T-helper 17 cell (primary cell): ENCODE measurements at places on chromosomes 6 and 20. TPM values are rescaled to one million over a fixed set of nuclear protein-coding genes. Genes with fewer than 3 reads are reported as not detected.

DNA sequence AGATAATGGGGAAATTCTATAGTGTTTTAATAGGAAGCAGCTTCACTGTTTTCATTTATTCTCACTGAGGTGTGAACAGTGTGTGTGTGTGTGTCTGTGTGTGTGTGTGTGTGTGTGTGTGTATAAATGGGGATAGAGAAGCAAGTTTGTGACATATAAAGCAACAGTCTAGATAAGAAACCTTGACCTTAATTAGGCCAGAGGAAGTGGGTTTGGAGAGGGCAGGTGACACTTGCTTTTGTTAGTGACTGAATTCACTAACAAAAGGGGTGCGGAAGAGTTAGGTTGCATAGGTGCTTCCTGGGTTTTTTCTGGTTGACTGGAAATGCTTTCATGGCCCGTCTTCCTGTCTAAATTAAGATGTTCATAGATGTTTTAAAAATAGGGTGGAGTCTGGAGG is 515.7 kb upstream of the FLRT3 start:
- no peaks in the 10 kb centered on the region for H3K36me3 ChIP-seq
- no peak overlapping the region for H3K27ac ChIP-seq
- H3K27me3 ChIP-seq: no peaks in the 10 kb centered on the region
- DNase-seq: no peak

GRCh38 chr6:131787079-131787478 is 20.7 kb upstream of the ENPP1 start:
- peaks cover 7% of the 10 kb centered on the region for H3K4me1 ChIP-seq
- H3K36me3 ChIP-seq: no peaks in the 10 kb centered on the region
- no peak for DNase-seq
- no peak overlapping the region for H3K27ac ChIP-seq
- H3K27me3 ChIP-seq: no peaks in the 10 kb centered on the region

The C20orf202 gene
- 0.22 TPM for total RNA-seq

- peaks cover 11% of the 10 kb centered on the region for H3K4me1 ChIP-seq
- no peaks in the 10 kb centered on the region for H3K36me3 ChIP-seq
- H3K4me3 ChIP-seq: no peak overlapping the region
- no peak overlapping the region for H3K27ac ChIP-seq
- no peak for DNase-seq
- peaks cover 40% of the 10 kb centered on the region for H3K27me3 ChIP-seq
These were observed 214.4 kb downstream of the ERMARD start for GRCh38 chr6:169965657-169966311.

The SEMG1 gene
- total RNA-seq: not detected

GRCh38 chr20:43009532-43009931 is 180.2 kb downstream of the PTPRT start:
- H3K4me3 ChIP-seq: no peak overlapping the region
- no peaks in the 10 kb centered on the region for H3K27me3 ChIP-seq
- DNase-seq: no peak

DNA sequence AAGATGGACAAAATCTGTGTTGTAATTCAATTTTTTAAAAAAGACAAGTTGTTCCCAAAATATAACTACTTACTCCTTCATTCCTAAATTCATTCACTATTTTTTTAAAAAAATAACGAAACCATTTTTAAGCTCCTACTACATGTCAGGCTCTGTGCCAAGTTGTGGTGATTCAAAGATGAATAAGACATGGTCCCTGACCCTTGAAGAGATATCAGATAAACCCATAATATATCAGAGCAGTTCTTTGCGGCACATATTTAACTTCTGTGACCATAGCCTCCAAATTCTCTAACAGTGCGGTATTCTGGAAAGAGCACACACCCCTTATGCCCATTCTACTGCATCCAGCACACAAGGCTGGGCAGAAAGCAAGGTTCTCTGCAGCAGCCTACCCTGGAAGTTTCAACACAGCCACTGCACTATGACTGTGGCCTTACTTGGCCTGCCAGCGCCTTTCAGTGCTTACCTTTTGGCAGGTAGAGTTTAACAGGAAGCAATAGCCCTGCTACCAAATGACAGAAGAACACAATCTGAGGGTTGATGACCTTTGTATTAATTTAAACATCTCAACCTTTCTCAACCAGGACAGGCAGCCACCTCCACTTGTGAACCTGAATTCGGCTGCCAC is 406.5 kb downstream of the BTBD9 start:
- DNase-seq: no peak
- no peak overlapping the region for H3K27ac ChIP-seq
- no peak overlapping the region for H3K4me3 ChIP-seq

DNA sequence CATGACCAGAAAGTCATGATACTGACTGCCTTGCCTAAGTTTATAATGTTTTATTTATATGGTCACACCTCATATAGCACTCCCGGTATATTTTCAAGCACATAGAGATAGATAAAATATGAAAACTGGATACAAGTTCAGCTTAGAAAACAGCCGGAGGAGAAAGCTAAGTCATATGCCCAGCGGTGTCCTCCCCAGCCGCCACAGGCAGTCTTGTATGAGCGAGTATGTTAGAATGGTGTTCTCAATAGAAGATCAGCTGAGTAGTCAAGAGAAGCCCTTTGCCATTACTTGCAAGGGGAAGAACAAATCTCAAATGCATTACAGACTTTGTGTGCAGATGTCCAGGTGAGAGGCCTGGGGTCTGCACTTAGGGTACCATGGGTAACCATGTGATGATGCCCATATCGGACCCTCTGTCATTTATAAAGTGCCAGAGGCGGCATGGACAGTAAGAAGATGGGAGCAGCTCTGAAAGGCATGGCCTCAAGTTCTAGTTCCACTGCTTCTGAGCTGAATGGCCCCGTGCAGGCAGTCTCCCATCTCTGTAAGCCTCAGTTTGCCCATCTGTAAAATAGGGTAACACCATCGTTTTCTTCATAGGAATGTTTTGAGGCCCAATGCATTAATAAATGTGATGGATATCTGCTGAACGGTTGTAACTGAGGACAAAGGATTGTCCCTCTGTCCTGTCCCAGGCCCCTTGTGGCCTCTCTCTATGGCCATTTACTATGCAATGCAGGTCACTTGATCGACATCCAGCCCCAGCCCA is 195.7 kb upstream of the SNX9 start:
- H3K4me3 ChIP-seq: no peak overlapping the region
- DNase-seq: no peak
- no peaks in the 10 kb centered on the region for H3K36me3 ChIP-seq
- peaks cover 10% of the 10 kb centered on the region for H3K4me1 ChIP-seq
- H3K27me3 ChIP-seq: no peaks in the 10 kb centered on the region

The FAM83B gene
- not detected for total RNA-seq

The KHDC1L gene
- not detected for total RNA-seq

DNA sequence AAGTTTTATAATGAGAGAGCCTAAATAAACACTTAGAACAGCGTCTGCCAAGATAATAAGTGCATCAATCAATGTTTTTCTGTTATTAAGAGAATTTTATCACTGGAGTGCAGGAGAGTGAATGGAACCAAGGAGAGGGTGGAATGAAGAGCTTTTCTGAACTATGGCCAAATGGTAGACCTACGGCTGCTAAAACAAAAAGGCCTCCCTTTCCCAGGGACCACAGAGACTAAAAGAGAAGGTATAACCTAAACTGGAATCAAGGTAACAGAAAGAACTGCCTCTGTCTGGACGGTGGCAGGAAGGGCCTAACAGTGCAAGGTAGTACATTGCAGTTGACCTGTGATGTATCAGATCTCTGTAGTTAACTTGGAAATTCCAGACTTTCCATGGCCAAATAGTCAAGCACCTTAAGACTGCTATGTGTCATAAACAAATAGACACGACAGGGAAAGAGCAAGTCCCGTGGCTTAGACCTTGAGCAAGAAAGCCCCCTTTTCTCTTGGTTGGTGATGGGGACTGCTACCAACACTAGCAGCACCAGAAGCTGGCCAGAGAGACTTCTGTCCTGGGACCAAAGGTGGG is 5.5 kb downstream of the CNKSR3 start:
- DNase-seq: no peak
- H3K4me1 ChIP-seq: peaks cover 4% of the 10 kb centered on the region
- peaks cover 2% of the 10 kb centered on the region for H3K36me3 ChIP-seq

GRCh38 chr6:124356811-124357210 is 553.1 kb downstream of the NKAIN2 start:
- no peak overlapping the region for H3K4me3 ChIP-seq
- no peaks in the 10 kb centered on the region for H3K27me3 ChIP-seq
- no peak overlapping the region for H3K27ac ChIP-seq
- H3K4me1 ChIP-seq: no peaks in the 10 kb centered on the region
- no peak for DNase-seq

DNA sequence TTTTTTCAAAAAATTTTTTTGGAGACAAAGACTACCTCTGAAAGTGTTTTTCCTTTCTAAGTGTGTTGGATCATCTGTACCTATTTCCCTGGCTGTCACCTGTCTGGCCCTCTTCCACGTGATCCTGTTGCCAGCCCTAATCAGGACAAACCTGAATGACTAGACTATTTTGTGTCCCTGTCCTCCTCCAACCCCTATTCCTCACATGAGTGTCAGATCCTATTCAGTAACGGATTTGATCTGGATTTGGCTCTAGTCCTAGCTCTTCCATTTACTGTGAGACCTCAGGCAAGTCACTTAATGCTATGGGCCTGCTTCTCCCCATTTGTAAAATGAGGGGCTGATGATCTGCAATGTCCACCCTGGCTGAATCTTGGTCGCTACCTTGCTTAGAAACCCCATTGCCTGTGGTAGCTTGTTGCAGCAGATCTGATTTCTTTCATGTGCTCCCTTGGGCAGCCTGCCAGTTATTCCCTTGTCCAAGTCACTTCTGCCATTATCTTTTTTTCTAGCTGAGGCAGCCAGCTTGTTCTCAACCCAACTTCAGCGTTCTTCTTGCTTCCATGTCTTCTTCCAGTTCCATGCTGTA is 4.8 kb downstream of the PHF20 start:
- peak overlapping the region; percentile 63 for H3K4me3 ChIP-seq
- peaks cover 41% of the 10 kb centered on the region for H3K4me1 ChIP-seq

GRCh38 chr20:2840967-2841531 is 504 bp downstream of the VPS16 start:
- H3K4me3 ChIP-seq: peak overlapping the region; percentile 86
- no peak for DNase-seq
- peaks cover 8% of the 10 kb centered on the region for H3K36me3 ChIP-seq
- no peaks in the 10 kb centered on the region for H3K27me3 ChIP-seq
- peaks cover 35% of the 10 kb centered on the region for H3K4me1 ChIP-seq
- peak overlapping the region; percentile 86 for H3K27ac ChIP-seq

- no peaks in the 10 kb centered on the region for H3K36me3 ChIP-seq
- peaks cover 8% of the 10 kb centered on the region for H3K4me1 ChIP-seq
- no peak for DNase-seq
- H3K4me3 ChIP-seq: no peak overlapping the region
- no peak overlapping the region for H3K27ac ChIP-seq
- H3K27me3 ChIP-seq: no peaks in the 10 kb centered on the region
These were observed 76.5 kb downstream of the TULP4 start for GRCh38 chr6:158388727-158389126.

The NAA20 gene
- 25.3 TPM for total RNA-seq

DNA sequence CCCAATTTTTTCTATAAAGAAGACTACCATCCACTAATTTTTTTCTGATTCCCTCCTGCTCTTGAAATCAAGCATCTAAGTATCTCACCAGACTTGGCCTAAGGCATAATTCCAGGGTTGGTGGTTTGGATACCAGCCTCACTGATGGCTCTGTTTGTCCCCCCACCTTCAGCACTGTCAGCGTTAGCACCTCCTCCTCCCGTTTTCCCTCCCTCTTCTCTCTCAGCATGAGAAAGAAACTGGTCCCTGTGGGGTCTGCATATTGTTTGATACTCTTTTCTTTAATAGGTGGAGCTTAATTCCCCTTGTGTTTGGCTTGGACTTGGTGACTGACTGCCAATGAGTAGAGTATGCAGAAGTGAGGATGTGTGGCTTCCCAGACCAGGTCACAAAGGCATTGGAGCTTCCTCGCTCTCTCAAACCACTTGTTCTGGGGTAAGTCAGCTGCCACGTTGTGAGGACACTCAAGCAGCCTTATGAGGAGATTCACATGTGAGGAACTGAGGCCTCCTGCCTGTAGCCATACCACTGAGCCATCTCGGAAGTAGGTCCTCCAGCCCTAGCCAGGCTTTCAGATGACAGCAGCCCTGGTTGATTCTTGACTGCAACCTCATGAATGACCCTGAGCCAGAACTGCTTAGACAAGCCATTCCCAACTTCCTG is 65.2 kb downstream of the RIOK1 start:
- H3K27me3 ChIP-seq: peaks cover 37% of the 10 kb centered on the region
- no peak overlapping the region for H3K27ac ChIP-seq
- no peaks in the 10 kb centered on the region for H3K4me1 ChIP-seq
- DNase-seq: no peak

DNA sequence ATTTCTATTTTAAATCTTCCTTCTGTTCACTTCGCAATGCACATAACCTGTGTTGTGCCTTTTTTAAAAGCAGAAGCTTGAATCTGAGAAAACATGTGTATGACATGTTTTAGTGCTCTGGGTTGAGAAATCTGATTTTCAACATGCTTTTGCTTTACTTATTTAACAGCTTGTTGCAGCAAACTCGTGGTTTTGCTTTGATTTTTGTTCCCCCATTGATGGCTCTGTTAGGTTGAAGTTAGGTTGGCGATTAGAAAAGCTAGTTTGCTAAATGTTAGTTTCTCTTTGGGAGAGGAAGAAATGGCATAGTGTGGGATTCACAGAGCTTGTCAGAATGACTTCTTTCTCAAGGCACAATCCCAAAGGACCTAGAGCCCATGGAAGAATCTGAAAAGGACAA is 170.8 kb downstream of the TMEM242 start:
- peaks cover 20% of the 10 kb centered on the region for H3K4me1 ChIP-seq
- H3K27me3 ChIP-seq: no peaks in the 10 kb centered on the region
- peaks cover 11% of the 10 kb centered on the region for H3K36me3 ChIP-seq
- no peak overlapping the region for H3K4me3 ChIP-seq
- no peak overlapping the region for H3K27ac ChIP-seq

The IP6K3 gene
- not detected for total RNA-seq

The WFDC12 gene
- not detected for total RNA-seq

The ZBTB12 gene
- 0.50 TPM for total RNA-seq

The ANGPT4 gene
- not detected for total RNA-seq

The KIAA0408 gene
- total RNA-seq: 5.1 TPM

The PRL gene
- total RNA-seq: not detected

DNA sequence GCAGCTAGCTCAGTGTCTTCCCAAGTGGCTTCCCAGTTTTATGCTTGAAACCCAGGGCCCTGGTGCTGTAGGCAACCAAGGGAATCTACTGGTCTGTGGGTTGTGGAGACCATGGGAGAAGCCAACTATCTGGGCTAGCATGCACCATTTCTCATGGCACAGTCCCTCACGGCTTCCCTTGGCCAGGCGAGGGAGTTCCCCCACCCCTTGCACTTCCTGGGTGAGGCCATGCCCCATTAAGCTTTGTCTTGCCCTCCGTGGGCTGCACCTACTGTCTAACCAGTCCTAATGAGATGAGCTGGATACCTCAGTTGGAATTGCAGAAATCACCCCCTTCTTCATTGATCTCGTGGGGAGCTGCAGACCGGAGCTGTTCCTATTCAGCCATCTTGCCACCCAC is 1152.0 kb downstream of the KHDRBS2 start:
- no peak overlapping the region for H3K4me3 ChIP-seq
- H3K27me3 ChIP-seq: no peaks in the 10 kb centered on the region
- no peak for DNase-seq
- no peak overlapping the region for H3K27ac ChIP-seq
- H3K36me3 ChIP-seq: no peaks in the 10 kb centered on the region

The CTCFL gene
- not detected for total RNA-seq

The JPH2 gene
- total RNA-seq: not detected

GRCh38 chr20:25040438-25040831 is 17.5 kb downstream of the ACSS1 start:
- H3K27me3 ChIP-seq: no peaks in the 10 kb centered on the region
- no peak for DNase-seq
- no peaks in the 10 kb centered on the region for H3K36me3 ChIP-seq
- no peak overlapping the region for H3K4me3 ChIP-seq
- peaks cover 37% of the 10 kb centered on the region for H3K4me1 ChIP-seq

The CDSN gene
- total RNA-seq: not detected
